ENCODE measurements at places on chromosomes 13 and 19. TPM values are rescaled to one million over a fixed set of nuclear protein-coding genes. Genes with fewer than 3 reads are reported as not detected.

FXYD5 gene
- total RNA-seq: 45.8 TPM

HSPB6 gene
- 6.9 TPM for total RNA-seq

CCNA1 gene
- total RNA-seq: not detected

FCER2 gene
- not detected for total RNA-seq

S1PR2 gene
- 14.0 TPM for total RNA-seq

ZNF599 gene
- total RNA-seq: 4.2 TPM

RAB20 gene
- 3.8 TPM for total RNA-seq

All from IMR-90 (cell line).